ENCODE measurements at places on chromosomes 3 and 15.

GRCh38 chr3:123658118-123658851 is 73.4 kb upstream of the HACD2 start:
- DNase-seq = no peak

- no peak for DNase-seq
These were observed 551.9 kb upstream of the GOLIM4 start for GRCh38 chr3:168647582-168647981.

- no peak for DNase-seq
These were observed 75.4 kb downstream of the PLCL2 start for GRCh38 chr3:16960125-16960524.

DNA sequence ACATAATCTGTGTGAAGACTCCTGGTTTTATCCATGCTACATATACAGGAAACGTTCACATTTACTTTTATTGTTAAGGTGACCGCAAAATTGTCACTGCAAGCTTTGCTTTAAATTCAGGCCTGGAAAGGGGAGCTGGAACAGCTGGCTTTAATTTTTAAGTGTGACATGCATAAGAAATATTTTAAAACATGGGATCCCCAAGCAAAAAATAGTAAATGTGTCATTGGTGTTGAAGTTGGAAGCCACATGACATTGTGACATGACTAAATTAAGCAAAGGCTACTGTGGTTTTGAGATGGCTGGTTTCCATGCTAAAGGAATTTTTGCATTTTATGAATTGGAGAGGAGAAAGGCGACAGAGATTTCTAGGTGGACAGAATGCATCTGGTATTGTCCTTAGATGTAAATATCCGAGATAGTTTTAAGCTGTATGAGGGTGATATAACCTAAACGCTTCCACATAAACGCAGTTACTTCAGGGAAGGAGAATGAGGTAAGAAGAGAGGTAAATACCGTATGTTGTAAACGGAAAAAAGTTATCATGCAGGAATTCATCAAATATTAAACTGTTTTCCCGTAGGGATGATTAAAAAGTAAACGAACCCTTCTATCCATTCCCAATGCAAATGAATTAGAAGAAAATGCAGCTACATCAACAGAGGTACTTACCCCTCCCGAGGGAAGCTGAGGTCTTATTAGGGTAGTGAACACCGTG is 927 bp upstream of the FYTTD1 start:
- DNase-seq = no peak

GRCh38 chr15:59199626-59200465 is 6.8 kb upstream of the LDHAL6B start:
- DNase-seq = no peak

- DNase-seq = no peak
These were observed 22.3 kb upstream of the OR5K4 start for GRCh38 chr3:98331329-98331728.

GRCh38 chr15:64090527-64090926 is 3.1 kb downstream of the CIAO2A start:
- DNase-seq = no peak

GRCh38 chr3:40102182-40102581 is 207.3 kb upstream of the EIF1B start:
- DNase-seq = no peak

GRCh38 chr3:141528800-141529199 is 42.0 kb downstream of the RASA2 start:
- DNase-seq = no peak

GRCh38 chr3:30180310-30181177 is 425.9 kb upstream of the TGFBR2 start:
- no peak for DNase-seq

DNA sequence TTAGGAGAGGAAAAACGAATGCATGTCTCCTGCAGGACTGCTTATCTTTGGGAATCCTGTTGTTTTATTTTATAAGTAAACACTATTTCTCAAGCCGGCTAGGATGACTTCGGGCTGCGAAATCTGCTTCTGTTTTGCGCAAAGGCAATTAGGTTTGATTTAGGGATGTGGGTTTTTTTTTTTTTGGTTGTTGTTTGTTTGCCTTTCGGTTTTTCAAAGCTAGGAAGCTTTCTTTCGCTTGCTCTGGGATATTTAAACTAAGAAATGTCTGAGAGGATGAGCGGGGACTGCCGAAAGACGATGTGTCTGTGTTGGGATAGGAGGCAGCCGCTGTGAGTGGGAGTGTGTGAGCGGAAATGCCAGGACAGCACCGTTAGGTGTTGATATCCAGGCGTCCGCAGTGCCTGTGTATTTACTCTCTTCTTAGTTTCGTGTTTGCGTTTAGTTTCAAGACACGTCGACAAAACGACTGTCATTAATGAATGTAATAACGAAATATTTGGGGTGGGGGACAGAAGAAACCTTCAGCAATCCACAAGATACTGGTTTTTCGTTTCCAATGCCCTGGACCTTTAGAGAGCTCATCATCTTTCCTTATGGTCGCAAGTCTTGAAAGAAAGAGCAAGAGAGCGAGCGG is 604 bp downstream of the ISL2 start:
- DNase-seq = no peak

DNA sequence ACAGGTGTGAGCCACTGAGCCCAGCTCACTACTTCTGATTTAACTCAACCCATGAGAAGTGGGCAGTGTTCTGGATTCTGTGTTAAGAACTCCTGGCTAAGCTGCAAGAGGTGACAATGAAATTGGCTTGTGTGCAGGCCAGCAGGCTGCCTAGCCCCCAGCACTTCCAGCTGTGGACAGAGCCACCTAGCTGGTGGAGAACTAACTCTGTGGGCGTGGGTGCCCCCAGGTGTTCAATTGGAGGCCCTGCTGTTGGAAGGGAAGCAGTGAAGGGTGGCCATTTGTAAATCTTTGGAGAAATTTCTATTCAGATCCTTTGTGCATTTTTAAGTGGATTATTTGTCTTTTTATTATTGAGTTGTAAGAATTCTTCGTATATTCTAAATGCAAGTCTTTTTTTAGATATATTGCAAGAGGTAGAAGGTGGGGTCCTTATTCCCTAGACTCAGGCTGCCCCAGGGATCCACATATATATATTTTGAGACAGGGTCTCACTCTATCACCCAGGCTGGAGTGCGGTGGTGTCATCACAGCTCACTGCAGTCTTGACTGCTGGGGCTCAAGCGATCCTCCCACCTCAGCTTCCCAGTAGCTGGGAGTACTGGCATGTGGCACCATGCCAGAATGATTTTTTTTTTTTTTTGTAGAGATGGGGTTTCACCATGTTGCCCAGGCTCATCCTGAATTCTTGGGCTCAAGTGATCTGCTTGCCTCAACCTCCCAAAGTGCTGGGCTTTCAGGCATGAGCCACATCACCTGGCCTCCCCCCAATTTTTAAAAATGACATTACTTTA is 7.2 kb upstream of the SCAMP5 start:
- no peak for DNase-seq

GRCh38 chr15:78437107-78437761 is 782 bp upstream of the IREB2 start:
- no peak for DNase-seq

- DNase-seq = no peak
These were observed 47.2 kb upstream of the RASA2 start for GRCh38 chr3:141439589-141439988.

- DNase-seq = no peak
These were observed 2.7 kb upstream of the DMXL2 start for GRCh38 chr15:51625236-51625635.

GRCh38 chr3:78659386-78659987 is 1108.3 kb downstream of the ROBO1 start:
- DNase-seq = no peak

GRCh38 chr3:90011996-90012395 is 904.6 kb downstream of the EPHA3 start:
- no peak for DNase-seq

GRCh38 chr15:75731248-75732151 is 18.9 kb upstream of the CSPG4 start:
- DNase-seq = no peak

GRCh38 chr3:58606693-58607092 is 29.5 kb upstream of the FAM107A start:
- no peak for DNase-seq

DNA sequence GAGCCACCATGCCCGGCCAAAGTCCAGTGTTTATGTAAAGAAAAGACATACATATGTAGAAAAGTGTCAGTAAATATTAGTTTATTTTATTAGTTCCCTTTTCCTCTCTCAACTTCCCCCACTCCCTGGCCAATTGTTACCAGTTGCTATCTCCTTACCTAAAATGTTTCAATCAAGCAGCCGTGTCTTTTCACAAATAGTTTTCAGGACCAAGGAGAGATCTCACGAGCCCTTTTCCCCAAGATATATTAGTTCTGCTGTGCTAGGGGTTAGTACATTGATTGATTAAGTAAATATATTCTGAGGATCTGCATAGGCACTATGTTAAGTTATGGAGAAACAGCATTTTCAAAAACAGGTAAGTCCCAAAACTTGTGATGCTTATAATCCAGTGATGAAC is 87.4 kb downstream of the ZIC4 start:
- DNase-seq = no peak

DNA sequence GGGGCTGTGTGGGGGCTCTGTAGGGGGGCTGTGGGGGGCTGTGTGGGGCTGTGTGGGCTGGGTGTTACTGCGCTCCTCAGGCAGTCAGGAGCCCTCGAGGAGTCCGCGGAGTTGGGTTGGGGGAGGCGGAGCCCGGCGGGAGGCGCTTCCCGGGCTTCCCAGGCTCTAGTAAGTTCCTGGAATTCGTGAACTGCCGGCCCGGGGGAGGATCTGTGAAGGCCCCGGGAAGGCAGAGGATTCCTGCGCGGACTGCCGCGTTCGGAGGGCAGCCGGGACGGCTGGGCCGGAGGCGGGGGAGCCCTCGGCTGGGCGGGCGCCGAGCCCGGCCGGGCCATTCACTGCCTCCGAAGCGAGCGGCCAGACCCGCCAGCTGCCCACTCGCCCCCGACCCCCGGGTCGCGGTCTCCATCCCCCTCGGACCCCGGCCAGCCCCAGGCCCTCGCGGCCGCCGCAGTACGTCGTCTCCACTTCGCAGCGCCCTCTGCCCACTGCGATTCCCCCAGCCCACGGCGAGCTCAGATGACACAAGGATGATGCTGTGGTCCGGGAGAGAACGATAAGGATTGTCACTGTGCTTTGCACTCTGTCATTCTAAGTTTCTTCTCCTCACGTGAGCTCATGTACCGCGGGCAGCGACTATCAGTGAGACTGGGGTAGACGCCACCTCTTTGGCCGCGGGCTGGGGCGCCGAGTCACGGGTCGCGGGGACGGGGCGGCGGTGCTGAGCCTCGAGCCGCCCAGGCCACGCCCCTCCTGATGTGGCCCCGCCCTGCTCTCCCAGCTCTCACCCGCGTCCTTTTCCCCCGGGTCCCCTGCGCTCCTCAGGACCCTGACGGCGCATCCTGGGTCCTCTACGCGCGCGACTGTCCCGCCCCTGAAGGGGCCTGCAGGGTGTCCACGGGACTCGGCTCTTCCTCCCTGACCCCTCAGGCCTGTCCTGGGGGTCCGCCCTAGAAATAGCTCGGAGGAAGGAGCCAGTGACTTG is 65.3 kb downstream of the KLF13 start:
- DNase-seq = peak; percentile 40

DNA sequence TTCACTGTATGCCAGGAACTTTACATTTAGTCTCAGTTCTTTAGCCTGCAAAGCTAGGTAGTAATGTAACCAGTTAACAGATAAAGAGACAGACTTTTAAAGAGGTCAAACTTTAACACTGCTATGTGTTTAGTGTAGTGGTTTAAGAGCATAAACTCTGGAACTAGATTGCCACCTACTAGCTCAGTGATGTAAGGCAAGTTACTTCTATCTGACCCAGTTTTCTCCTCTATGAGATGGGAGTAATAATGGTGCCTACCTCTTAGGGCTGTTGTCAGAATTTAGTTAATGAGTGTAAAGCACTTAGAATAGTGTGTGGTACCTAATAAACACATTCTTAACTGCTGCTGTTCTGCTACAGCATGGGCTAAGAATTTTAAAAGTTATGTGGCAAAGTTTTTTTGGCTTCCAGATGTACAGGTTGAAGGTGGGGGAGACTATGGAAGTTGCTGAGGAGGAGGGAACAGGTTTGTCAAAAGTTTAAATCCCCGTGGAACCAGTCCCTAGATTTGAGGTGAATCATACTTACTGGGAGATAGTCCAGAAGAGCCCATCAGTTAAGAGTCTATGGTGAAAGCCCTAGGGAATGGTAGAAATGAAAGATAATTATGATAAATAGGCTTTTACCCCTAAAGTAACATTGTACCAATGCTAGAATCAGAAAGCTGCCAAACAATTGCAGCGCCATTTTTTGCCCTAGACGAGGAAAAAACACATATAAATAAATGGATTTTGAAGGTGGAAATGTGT is 13.9 kb downstream of the TSC22D2 start:
- no peak for DNase-seq

- DNase-seq = no peak
These were observed 203.9 kb downstream of the MBNL1 start for GRCh38 chr3:152472672-152472954.

DNA sequence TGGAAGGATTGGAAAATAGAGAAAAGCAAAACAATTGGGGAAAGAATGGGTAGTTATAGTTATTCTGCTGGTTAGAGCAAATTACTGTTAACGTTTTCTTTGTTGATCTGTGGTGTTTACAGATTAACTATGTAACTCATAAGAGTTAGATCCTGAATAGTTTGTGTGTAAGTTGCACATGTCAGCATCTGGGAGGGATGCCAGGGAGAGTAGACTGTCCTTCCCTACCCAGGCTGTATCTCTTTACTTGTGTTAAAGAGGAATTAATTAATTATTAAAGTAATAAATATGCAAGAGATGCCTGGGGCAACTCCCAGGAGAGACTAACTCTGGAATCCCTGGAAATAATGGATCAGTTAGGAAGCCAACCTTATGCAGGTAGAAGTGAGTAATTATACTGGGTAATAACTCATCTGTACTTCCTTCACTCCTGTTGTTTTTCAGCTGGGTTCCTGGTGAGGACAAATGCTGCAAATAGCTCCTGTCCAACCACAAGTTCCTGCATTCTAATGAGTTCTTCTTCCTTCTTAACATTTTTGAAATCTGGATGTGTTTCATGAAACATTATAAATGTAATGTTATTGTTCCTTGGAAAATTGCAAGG is 18.9 kb downstream of the GHRL start:
- DNase-seq = no peak

DNA sequence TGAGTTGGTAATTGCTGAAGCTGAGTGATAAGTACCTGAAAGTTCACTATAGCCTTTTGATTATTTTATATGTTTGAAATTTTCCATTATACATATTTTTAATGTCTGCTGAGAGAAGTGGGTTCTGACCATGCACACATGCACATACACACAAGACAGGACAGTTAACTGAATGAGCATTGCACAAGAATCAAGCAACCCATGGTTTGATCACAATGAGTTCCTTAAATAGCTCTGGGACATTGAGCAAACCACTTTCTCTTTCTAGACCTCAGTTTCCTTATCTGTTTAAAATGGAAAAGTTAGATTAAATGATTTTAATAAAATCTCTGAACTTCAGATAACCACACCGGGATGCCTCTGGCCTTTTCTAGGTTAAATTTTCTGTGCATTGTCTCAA is 26.7 kb downstream of the SNTN start:
- no peak for DNase-seq

GRCh38 chr3:64684715-64685261 is 3.0 kb downstream of the ADAMTS9 start:
- no peak for DNase-seq

GRCh38 chr3:137588871-137589270 is 175.2 kb upstream of the SOX14 start:
- DNase-seq = no peak

GRCh38 chr3:194337965-194338753 is 13.0 kb downstream of the CPN2 start:
- DNase-seq = no peak

Measured in activated CD8-positive, alpha-beta memory T cell treated with anti-CD3 and anti-CD28 coated beads for 1 hour (primary cell).